CD4-positive, CD25-positive, alpha-beta regulatory T cell (primary cell): ENCODE measurements at places on chromosomes 7 and 10.

GRCh38 chr7:117755136-117755535, 118.1 kb downstream of the CTTNBP2 start:
- DNase-seq, result no peak

GRCh38 chr7:84637568-84638338, 443.2 kb upstream of the SEMA3A start:
- DNase-seq, result no peak

DNA sequence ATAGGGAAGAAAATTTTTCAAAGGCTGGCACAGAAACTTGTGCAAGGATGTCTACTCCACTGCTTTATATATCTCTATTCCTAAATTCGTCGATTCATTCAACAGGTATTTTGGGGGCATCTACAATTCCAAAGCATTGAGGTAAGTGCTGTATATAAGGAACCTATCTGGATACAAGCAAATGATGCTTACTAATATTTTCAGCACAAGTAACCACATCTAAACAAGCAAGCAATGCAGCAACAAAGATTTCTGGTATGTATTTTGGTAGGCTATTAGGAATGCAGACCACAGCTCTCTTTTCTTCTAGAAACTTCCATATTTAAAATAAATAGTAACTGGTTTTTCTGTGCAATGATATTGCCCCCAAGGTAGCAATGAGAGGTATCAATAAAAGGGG, 183.9 kb downstream of the SGMS1 start:
- DNase-seq, result no peak

- no peak for DNase-seq
Observed at GRCh38 chr7:41448104-41448503, 254.8 kb downstream of the INHBA start.

DNA sequence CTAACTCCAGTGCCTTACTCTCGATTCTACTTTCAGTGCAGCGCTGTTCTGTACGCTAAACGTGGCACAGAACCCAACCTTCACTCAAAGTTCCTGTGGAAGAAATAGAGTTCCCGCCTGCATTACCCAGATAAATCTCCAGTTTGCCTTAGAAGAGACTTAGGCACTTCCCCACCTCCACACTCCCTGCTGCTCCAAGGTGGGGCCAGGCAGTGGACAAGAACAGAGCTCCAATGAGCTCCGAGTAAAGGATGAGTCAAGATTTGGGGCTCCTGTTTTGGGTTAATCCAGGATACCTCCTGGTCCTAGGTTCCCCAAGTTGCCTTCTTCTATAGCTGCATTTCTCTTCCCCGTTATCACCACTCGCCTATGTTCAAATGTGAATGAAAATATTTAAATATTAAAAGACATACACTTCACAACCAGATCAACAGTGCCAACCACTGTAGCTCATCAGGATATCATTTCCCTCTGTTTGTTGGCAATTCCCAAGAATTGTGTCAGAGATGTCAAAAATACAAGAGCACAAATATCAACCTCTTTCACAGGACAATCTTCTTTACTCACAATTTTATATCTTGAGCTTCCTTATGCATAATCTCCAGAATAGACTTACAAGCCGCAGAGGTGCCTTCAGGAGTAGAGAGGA, 48.0 kb downstream of the MALSU1 start:
- no peak for DNase-seq

- no peak for DNase-seq
Observed at GRCh38 chr7:15245831-15246230, 316.0 kb downstream of the AGMO start.
